Natural killer cell (primary cell): ENCODE measurements at places on chromosomes 7 and 10. TPM values are rescaled to one million over a fixed set of nuclear protein-coding genes. Genes with fewer than 3 reads are reported as not detected.

- no peaks in the 10 kb centered on the region for H3K4me1 ChIP-seq
- H3K27me3 ChIP-seq = no peaks in the 10 kb centered on the region
- no peak for DNase-seq
- no peak overlapping the region for H3K27ac ChIP-seq
- H3K36me3 ChIP-seq = no peaks in the 10 kb centered on the region
Observed at GRCh38 chr7:45987521-45988290, 66.6 kb upstream of the IGFBP3 start.

The SLC35B4 gene
- 5.2 TPM for total RNA-seq

DNA sequence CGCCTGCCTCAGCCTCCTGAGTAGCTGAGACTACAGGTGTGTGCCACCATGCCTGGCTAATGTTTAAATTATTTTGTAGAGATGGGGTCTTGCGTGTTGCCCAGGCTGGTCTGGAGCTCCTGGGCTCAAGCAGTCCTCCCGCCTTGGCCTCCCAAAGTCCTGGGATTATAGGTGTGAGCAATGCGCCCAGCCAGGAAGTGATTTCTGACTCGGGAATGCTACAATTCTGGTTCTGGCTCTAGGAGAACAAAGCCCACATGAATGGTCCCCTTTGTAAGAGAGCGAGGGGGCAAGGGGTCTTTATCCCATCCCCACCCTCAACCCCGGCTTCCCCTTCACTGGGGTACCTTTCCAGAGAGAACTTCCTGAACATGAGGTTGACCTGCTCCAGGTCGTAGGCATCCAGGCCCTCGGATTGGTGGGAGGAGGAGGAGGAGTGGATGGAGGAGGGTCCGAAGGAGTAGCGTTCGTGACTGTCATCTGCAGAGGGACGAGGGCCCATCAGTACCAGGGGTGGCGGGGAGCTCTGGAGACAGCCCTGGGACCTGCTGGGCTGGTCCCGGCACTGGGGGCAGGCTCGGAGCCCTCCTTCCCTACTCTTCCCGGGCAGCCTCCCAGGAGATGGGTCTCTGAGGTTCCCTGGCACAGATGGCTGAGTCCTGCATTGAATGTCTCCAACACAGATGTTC lies 79.9 kb upstream of the GNA12 start:
- no peaks in the 10 kb centered on the region for H3K4me1 ChIP-seq
- H3K27me3 ChIP-seq = no peaks in the 10 kb centered on the region
- DNase-seq = no peak
- peaks cover 83% of the 10 kb centered on the region for H3K36me3 ChIP-seq
- no peak overlapping the region for H3K27ac ChIP-seq

- H3K27ac ChIP-seq = no peak overlapping the region
- H3K4me3 ChIP-seq = no peak overlapping the region
- DNase-seq = no peak
- no peaks in the 10 kb centered on the region for H3K36me3 ChIP-seq
- H3K27me3 ChIP-seq = no peaks in the 10 kb centered on the region
Observed at GRCh38 chr10:79386637-79387465, 39.6 kb downstream of the PPIF start.

GRCh38 chr10:132833421-132834111 lies 47.6 kb upstream of the NKX6-2 start:
- H3K4me1 ChIP-seq = peaks cover 6% of the 10 kb centered on the region
- no peak overlapping the region for H3K4me3 ChIP-seq
- H3K36me3 ChIP-seq = no peaks in the 10 kb centered on the region

DNA sequence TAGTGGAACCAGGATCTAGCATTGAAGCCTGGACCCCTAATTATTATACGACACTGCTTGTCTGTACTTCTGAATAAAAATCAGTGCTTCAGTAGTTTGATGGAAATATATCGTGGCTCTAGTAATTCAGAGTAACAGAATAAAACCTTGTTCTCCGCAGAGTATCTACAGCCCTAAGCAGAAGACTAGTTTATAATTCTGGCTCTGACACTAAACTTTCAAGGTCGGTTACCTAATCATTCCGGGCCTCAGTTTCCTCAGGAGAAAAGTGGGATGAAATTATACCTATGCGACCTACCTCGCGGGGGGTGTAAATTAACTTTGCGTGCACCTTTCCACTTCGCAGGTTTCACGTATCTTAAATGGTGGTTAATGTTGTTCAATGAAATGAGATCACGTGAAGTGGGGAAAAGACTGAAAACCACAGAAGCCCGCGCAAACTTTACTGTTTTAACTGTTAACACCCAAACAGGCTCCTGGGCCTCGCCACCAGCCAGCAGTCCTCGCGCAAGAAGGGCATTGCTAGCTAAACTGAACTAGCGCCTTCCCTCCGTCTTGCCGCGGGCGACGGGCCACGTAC lies 615 bp downstream of the THAP5 start:
- DNase-seq = no peak
- peaks cover 17% of the 10 kb centered on the region for H3K4me1 ChIP-seq
- no peaks in the 10 kb centered on the region for H3K27me3 ChIP-seq
- peaks cover 30% of the 10 kb centered on the region for H3K36me3 ChIP-seq
- H3K4me3 ChIP-seq = peak overlapping the region; percentile 87

DNA sequence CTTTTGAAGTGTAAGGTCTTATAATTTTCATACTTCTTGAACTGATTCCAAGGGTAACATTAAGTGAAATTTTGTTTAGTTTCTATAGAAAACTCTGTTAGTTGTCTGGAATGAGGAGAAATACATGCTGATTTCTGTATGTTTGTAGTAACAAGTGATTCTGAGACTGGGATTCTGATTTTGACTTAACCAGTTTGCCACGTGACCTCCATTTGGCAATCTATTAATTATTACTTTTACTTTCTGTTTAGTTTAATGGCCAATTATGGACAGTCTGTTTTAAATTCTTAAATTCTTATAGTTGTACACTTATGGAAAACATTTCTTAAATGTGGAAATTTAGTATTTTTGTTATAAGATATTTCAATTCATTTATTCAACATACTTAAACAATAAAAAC lies 163.1 kb downstream of the ADK start:
- no peak for DNase-seq
- H3K27me3 ChIP-seq = no peaks in the 10 kb centered on the region
- H3K36me3 ChIP-seq = peaks cover under 1% of the 10 kb centered on the region
- no peaks in the 10 kb centered on the region for H3K4me1 ChIP-seq
- no peak overlapping the region for H3K4me3 ChIP-seq
- H3K27ac ChIP-seq = no peak overlapping the region
